ENCODE measurements at places on chromosomes 2 and 18.

DNA sequence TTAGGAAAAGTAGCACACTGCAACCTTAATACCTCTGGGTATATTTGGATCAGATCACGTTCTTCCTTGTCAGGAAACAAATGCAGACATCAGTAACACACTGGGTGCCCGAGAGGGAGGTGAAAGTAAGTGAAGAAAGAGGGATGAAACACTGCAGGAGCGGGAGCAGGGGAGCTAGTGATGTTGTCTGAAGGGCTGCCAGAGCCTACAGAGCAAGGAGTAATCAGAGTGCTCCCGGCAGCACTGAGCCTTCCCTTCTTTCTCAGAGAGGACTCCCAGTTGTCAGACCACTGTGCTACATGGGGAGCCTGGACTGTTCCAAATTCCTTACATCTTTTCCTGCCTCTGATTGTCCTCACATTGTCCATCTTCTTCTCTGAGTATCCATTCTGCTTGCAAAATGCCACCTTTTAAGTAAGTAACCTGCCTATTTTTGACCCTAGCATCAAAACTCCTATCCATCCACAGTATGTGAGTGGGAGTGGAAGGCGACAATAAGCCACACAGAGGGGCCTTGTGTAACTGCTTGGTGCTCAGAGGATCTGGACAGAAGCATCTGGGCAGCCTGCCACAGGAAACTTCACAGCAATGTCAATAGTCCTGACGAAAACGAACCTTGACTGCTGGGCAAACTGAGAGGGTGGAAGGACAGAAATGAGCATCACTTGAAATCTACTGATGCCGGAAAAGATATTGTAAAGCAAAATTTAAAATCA, 10.8 kb upstream of the NAB1 start:
- no peak for DNase-seq

DNA sequence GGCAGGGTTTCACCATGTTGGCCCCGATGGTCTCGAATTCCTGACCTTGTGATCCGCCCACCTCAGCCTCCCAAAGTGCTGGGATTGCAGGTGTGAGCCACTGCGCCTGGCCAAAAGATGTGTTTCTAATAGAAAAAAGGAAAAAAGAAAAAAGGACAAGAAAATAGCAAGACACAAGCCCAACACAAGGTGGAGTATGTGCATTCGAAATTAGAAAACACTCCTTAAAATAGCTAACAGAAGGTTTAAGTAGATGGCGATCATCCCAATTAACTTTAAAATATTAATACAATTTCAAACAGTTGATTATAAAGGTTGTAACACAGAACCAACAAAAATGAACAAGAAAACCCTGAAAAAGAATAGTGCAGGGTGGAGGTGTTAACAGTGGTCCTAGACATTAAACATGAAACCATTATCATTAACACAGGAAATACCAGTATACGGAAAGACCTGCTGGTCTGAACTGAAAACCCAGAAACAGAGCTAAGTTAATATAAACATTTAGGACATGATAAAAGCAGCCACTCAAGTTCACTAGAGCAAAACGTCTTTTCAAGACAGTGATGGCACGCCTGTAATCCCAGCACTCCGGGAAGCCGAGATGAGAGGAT, 57.9 kb downstream of the HDLBP start:
- no peak for DNase-seq

DNA sequence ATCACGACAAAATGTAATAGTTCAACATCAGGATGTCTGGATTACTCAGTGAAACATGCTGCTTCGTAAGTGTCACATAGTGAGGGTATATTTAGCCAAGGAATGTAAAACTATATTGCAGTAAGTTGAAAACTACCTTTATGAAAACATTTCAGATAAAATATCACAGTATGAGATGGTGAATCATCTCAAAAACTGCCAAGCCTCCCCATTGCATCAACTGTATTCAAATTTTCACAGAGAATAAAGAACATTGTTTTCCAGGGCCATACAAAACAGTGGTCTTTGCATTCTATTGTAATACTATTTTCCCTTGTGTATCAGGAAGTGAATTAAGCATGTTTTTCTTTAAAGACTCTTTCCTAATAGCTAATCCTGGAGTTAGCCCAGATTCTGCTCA, 47.6 kb upstream of the MSTN start:
- no peak for DNase-seq

DNA sequence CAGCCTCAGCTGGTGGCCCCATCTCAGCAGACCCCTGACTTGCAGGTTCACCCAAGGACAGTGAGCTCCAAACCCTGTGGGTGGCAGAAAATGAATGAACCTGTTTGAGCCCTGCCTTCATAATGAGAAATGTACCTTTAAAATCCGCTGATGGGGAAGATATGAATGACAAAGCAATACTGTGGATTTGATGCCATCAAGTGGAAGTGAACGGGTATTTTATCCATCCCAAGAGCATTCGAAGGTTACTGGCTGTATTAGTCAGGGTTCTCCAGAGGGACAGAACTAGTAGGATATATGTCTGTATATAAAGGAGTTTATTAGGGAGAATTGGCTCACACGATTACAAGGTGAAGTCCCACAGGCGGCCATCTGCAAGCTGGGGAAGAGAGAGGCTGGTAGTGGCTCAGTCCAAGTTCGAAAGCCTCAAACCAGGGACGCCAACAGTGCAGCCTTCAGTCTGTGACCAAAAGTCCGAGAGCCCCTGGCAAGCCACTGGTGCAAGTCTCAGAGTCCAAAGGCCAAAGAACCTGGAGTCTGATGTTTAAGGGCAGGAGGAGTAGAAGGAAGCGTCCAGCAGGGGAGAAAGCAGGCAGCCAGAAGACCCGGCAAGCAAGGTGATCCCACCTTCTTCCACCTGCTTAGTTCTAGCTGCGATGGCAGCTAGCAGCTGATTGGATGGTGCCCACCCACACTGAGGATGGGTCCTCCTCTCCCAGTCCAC, 32.1 kb downstream of the TOGARAM2 start:
- DNase-seq, result no peak

- no peak for DNase-seq
These were observed 1476.3 kb downstream of the LRP1B start for GRCh38 chr2:140654565-140654964.

GRCh38 chr2:1219901-1220573, 193.2 kb upstream of the TPO start:
- no peak for DNase-seq

DNA sequence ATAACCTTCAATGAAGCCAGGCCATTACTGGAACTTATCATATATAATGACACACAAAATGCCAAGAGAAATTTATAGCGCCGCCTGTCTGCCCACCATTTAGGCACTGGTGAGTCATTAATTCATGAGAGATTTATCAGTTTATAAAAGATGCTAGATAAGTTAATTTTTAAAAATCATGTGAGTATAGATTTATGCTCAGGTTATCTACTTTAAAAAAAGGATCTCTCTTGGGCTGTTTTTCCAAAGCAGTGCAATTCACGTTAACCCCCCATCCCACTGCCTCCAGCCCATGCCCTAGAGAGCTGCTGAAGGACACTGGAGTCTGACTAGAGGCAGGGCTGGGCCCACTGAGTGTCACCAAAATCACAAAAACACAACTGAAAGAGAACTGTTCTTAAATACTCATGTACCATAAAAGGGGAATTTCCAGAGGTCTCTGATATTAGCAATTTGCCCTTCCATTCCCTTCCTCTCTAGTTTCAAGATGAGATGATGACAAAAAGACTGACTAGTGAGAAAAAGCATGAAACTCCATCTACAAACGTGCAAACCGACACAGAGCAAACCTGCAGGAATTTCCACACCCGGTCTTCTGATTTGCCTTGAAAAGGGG, 160.8 kb downstream of the BCL2 start:
- DNase-seq, result no peak

DNA sequence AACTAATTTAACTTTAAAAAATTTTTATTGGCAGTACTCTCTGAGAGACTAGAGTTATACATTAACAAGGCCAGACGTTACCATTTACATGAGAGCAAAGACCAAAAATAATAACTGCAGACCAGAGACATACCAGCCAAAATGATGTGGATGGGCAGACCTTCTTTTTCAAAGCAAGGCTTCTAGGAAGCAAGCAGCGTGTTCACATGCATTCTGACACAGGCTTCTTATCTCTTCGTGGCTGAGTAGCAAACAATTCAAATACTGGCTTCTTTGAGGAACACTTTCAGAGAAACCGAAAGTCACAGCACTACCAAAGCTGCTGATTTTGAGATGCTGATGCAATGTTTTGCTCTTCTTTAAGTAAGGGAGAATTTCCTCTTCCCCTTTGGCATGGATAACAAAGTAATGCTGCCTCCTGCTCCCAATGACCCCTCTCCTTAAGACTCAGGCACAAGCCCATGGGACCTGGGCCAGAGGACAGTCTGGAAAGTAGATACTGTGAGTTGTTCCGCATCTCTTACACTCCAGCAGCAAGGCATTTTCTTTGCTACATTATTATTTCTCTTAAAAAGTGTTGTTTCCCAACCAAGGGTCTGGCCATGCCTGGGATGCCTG, 181.9 kb downstream of the MREG start:
- DNase-seq, result no peak

DNA sequence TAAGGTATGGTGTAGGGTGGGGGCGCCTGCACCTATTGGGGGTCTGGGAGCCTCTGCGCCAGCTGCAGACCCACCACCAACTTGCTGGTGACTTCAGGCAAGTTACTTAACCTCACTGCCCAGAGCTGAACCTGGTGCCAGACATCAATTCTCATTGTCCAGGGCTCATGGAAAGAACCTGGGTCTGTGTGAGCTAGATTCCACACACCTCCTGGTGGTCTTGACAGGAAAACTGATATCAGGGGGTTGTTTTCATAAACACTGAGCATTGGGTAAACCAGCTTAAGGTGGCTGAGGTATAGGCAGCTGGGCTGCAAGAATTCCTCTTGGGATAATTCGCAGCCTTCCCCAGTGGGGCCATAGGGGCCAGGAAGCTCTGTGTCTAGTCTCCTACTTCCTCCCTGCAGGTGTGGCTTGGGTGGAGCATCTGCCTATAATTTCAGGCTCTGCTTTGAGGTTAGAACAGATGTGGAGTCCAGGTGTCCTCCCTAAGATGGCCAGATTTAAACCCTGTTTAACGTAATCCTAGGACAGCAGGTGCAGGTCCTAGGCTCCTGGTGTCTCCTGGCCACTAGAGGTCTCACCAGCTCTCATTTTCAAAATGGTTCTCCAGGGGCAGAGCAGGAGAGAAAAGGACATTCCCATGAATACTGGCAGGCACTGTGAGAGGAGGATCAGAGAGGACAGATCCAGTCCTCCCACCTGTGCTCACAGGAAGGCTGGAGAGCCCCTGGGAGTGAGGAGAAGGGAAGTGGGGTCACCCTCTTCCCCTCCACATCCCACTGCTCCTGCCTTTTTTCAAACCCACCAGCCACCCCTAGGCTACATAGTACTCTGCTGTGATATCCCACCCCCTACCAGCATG, 100.4 kb upstream of the SMAD2 start:
- DNase-seq, result no peak

DNA sequence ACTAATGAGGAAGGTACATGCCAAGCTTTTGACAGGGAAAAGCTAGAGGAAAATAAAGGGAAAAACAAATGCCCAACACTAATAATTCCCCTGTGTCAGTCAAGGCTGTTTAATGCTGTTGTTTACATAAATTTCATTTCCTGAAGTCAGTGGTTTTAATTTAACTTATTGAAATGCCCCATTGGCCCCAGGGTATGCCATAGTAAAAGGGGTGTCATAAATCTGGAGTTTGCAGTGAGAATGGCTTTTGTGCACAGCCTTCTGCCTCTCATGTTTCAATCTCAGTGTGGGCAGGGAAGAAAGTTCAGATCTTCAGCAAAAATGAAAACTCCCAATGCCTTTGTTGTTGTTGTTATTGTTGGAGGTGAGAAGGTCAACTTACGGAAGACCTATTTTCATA, 550.1 kb upstream of the DCC start:
- DNase-seq, result no peak

GRCh38 chr2:64945973-64946768, 43.0 kb upstream of the SLC1A4 start:
- DNase-seq, result peak; percentile 42

- no peak for DNase-seq
These were observed 201.1 kb downstream of the MGAT5 start for GRCh38 chr2:134454931-134455330.

DNA sequence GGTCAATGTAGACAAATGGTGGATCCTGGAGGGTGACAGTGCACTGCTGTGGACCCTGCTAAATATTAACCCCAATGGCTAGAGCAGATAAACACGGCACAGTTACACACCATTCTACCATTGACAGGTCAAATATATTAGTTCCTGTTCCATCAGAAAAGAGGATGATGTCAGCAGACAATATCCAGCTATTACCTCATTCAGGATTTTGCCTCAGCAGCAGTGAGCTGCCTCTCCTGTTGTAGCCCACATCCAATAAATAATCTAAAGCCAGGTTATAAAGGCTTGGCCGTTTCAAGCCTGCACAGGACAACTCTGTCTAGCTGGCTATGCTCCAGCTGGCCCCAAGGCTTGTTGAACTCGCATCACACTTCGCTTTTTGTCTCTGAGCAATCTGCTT, 31.6 kb upstream of the NETO1 start:
- DNase-seq, result no peak

- no peak for DNase-seq
These were observed 83.3 kb upstream of the MSH6 start for GRCh38 chr2:47699533-47700215.

- no peak for DNase-seq
These were observed 309.6 kb upstream of the SKOR2 start for GRCh38 chr18:47560723-47561715.

All from stimulated activated naive CD4-positive, alpha-beta T cell (primary cell).